ENCODE measurements at places on chromosomes 5 and 9.

DNA sequence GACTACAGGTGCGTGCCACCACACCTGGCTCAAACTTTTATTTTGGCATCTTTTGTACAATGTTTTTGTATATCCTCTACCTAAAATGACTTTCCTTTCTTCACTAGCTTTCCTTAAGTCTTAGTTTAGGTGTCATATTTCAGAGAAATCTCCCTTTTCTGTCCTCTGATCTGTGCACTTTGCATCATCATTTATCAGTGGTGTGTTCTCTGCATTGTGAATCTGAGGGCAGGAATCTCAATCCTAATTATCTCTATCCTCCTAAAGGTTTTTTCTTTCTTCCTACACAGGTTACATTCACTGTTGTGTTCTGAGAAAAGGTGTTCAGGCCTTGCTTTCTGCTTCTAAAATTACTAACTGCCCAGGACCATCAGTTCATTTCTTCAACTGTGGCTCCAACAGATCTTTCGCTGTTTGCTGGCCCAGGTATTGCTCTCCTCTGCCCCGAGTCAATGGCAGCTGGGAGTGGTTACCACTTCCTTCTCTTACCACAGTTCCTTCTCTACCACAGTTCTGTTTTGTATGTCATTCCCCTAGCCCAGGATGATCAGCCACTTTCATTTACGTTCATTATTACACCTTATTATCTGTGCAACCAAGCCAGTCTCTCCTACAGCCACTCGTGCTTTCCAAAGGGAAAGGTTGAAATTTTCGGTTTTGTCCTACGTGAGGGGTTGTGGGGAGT is 14.0 kb downstream of the TGFBR1 start:
- no peak for DNase-seq

GRCh38 chr5:172285226-172286143 is 1.9 kb upstream of the UBTD2 start:
- DNase-seq = no peak

DNA sequence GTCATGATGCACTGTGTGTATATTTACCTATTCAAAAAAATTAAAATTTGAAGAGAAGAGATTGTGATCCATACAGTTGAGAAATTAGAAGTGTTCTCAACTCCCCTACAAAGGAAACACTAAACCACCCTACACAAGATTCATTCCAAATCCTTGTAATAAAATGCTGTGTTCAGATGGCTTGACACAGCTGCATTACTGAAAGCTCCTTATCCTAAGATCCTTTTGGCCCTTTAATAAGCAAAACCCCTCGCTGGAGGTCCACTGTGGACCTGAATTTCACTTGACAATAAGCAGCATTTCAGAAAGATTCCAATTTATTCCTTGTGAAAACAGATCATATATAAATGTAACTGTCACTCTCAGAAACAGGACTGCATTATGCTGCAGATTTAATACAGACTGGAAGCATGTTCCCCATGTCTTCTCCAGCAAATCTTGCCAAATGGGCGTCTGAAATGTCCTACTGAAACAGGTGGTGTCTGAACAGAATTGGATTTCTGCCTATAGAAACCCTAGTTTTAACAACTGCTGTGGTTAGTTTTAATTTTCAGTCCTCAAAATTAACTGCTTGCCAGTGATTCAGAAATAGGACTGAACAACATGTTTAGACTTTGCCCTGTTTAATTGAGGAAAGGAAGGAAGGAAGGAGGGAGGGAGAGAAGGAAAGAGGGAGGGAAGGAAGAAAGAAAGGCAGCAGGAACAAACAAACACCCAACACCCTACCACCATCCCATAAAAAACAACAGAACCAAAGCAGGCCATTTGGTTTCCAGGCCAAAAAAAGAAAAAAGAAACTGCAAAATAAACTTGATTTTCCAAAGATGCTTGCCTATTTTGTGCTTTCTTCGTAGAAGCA is 179.6 kb downstream of the MLLT3 start:
- no peak for DNase-seq

DNA sequence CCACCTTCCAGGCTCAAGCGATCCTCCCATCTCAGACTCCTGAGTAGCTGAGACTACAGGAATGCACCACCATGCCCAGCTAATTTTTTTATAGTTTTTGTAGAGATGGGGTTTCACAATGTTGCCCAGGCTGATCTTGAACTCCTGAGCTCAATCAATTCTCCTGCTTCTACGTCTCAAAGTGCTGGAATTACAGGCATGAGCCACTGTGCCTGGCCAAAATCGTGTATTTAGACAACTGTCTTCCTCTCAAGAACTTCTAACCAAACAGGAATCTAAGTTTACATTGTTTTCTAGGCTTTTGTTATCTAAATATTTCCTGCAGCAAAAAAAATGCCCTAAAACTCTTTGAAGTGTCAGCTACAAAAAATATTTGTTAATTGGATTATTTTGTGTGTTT is 78.8 kb downstream of the NLN start:
- no peak for DNase-seq

All from SHP77 treated with DMSO at 0.1 percent for 48 hours (cell line).